ENCODE measurements at places on chromosomes 12 and 14.

- no peak for DNase-seq
Observed at GRCh38 chr14:21210023-21210422, 54.2 kb upstream of the OR5AU1 start.

DNA sequence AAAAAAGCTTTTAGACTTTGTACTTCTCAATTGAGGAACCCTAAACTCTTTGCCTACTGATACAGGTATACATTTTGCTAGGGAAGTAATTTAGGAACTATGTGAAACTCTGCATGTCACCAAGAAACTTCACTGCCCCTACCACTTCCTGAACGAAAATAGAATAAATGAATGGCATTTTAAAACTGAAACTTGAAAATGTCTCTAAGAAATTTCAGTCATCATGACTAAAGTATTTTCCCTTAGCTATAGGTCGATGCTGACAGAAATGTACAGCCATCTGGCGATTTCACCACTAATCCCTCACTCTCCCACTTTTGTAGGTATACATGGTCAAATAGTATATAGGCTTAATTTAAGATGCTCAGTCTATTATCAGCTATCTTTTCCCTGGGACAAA lies 194.9 kb upstream of the SYT10 start:
- DNase-seq = no peak

DNA sequence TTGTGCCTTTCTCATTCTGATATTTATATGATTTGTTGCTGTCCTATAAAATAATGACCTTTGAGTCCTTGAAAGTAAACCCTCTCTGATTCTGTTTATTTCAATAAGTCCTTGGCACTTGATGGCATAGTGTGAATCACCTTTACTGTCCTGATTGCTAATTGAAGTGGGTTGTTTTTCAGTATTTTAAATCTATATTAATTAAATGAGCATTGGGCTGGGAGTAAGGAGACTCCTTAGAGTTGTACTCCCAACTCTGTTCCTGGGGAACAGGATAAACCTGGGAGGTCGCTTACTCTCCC lies 235.7 kb downstream of the EGLN3 start:
- no peak for DNase-seq

DNA sequence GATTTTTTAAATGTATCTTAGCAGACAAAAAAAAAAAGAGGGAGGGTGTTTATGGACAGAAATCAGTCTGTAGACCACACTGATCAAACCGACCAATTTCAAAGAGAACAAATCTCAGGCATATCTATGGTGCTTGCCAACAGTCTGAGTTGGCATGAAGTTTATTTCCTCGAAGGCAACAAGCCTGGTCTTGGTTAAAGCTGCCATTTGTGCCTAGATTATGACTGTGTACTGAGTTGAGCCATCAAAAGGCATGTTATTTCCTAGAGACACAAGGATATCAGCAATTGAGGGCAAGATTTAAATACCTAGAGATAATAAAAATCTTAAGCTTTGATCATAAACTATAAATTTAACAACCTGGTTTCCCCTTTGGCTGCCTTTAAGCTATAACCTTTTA lies 119.2 kb downstream of the SLC2A13 start:
- DNase-seq = no peak

- no peak for DNase-seq
Observed at GRCh38 chr12:75782069-75782581, 249.5 kb downstream of the PHLDA1 start.
